Stimulated activated CD4-positive, alpha-beta T cell treated with anti-CD3 and anti-CD28 coated beads, Interleukin-1b, Interleukin-23, amount 100 ng/mL, for 4 hours (primary cell): ENCODE measurements at places on chromosomes 7 and 10.

- DNase-seq = no peak
These were observed 458.4 kb downstream of the DNAJB6 start for GRCh38 chr7:157795199-157795598.

DNA sequence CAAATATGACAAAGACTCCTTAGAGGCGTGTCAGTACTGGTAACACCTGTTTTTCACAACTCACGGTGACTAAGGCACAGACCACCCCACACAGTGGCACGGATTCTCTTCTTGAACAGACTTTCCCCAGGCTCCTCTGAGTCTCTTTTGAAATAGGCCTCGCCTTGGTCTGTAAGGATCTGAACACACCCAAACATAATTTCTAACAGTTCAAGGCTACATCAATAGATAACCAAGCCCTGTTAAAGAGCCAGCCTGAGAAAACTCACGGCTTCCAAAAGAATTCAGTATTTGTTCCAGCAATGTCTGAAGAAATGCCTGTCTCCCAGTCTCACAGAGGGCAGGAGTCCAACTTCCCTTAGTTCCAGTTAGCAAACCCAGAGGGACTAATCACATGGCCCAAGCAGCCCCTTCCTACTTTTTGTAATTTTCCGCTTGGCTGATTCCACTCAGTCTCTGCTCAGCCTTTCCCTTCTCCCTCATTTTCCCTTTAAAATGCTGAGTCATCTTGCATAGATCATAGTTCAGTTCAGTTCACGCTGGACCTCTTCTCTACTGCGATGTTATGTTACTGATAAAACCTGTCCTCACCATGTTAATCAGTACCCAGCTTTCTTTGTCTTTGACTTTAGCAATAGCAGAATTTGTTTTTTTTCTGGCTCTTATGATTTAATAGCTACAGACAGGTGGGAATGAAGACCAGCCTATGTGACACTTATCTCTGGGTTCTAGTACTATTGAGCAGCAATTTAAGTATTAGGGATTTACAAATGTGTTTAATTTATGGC lies 22.6 kb upstream of the AKR1C3 start:
- no peak for DNase-seq

DNA sequence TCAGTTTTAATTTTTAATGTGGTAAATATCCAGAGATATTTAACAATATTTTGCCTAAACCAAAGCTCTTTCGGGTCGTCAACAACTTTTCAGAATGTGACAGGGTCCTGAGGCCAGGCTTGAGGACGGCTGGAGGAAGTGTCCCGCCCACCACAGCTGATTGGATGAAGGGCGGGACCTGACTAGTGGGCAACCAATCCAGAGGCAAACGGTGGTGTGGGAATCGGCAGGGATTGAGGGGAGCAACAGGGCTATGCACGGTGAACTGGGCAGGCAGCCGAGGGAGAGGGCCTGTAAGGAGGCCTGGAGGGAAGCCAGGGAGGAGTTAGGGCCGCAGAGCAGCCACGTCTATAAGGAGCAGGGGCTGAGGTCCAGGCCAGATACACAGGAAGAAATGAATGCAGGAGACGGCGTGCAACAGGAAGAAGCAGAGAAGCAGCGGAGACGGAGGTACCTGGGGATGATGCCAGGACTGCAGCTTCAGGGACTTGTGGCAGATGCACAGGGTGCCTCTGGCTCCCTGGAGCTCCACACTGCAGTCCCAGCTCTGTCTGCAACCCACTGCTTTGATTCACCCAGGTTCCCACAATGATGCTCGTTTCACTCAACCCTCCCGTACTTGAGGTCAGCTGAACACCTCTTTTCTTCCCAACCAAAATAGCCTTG lies 46.1 kb upstream of the ZMIZ1 start:
- DNase-seq = no peak

GRCh38 chr7:140060243-140060630 lies 2.5 kb downstream of the PARP12 start:
- DNase-seq = no peak

GRCh38 chr7:158744070-158744469 lies 39.5 kb upstream of the NCAPG2 start:
- DNase-seq = no peak

DNA sequence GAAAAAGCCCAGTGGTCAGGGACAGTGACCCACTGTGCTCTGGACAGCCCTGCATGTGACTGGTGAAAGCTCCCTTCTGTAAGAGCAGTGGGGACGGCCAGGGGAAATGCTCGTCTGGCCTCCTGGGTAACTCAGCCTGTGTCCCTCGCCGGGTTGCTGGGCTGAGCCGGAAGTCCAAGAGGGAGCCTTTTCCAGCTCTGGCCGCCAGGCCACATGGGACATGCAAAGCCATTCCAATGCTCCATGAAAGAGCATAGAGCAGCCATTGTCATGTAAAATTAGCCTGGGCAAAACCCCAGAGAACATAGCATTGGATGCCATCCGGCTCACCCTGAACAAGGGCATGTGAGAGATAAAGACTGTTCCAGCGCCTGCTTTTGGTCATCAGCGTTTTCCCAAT lies 64.9 kb upstream of the ADRB1 start:
- no peak for DNase-seq

DNA sequence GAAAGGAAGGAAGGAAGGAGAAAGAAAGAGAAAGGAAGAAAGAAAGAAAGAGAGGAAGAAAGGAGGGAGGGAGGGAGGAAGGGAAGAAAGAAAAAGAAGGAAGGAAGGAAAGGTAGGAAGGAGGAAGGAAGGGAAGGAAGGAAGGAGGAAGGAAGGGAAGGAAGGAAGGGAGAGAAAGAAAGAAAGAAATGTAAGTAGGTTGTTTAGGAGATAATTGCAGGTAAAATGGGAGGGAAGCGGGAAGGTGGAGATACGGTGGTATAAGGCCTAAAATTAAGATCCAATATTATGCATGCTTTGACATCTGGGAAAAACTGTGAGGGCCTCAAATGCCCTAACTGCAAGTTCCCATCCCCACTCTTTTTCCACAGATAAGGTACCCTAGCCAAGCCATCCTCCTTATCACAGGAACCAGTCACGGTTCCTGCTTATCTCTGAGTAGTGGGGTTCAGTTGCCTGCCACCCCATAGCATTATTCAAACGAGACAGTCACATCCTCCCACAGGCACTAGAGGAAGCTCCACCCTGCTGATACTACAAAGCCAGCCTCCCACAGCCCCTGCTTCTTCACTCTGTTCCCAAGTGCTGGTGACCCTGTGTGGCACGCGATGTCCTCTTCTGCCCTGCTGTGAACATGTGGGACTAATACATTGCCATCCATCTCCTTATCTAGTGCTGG lies 28.7 kb downstream of the ST8SIA6 start:
- DNase-seq = no peak

DNA sequence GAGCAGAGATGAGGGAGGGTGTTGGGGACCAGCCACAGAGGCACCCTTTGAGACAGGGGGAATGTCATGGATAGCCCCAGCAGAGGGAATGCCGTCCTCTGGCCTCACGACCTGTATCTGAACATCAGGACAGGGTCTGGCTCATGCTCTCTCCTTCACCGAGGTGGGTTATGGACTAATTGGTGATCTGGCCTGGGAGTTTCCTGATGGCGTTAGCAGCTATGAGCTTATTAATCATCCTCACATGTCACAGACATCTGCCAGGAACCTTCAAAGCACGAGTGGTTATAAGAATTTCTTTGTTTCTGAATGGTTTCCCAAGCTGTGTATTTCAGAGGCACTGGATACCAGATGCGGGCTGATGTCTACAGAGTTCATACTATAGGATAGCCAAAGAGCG lies 6.9 kb downstream of the CPA4 start:
- no peak for DNase-seq

GRCh38 chr7:83468251-83468739 lies 180.6 kb downstream of the SEMA3E start:
- DNase-seq = no peak

DNA sequence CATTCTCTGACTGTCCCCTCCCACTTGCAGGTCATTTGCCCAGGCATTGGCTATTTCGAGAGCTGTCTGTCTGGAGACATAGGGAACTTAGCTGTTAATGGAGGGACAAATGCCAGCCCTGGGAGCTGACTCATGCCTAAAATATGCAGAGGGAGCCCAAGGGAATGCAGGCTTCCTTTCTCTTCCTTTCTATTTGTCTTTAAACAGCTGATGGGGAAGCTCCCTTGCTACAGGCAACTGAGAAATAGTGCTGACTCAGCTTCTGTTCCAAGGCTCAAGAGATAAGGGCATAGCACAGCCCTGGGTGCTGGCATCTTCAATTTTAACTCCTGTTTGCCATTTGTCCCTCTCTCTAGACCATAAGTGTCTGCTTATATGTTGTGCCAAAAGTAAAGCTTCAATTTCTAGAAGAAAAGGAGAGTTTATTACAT lies 82.7 kb upstream of the C1GALT1 start:
- DNase-seq = no peak

- DNase-seq = no peak
These were observed 62.0 kb upstream of the NRBF2 start for GRCh38 chr10:63071145-63071544.

DNA sequence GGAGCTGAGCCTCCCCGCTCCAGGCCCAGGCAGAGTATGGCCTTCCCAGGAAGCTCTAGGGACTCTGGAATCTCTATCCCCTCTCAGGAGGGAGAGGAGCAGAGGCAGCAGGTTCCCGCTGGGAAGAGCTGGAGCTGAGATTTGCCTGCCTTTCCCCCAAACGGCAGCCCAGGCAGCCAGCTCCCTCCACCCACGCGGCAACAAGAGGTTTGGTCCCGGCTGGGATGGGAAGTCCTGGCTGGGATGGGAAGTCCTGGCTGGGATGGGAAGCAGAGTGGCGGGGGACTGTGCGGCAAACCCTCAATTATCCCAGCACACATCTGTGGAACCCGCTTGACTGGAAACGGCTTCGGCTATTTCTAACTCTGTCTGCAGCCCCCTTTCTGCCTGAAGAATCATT lies 223.0 kb downstream of the ELFN1 start:
- no peak for DNase-seq

DNA sequence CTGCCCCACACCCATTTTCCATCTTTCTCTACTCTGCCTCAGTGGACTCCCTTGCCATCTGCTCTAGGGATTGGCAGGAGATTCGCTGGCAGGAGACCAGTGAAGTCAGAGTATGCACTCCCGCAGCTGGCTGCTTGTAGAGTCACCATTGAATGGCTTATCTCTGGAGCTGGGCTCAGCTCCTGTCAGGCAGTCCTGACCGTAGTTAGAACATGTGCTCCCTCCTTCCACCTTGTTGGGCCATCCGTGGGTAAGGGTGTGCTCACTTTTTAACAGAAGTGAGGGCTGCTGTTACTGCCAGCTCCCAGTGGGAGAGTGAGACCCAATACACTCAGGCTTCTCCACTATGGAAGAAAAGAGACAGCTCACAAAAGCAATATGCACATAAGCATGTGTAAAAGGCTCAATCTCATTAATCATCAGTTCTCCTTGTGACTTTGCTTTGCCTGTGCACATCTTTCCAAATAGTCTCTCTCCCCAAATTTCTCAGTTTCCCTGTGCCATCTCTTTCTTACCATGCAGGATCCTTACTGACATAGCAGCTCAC lies 773.3 kb downstream of the GRID1 start:
- DNase-seq = no peak

DNA sequence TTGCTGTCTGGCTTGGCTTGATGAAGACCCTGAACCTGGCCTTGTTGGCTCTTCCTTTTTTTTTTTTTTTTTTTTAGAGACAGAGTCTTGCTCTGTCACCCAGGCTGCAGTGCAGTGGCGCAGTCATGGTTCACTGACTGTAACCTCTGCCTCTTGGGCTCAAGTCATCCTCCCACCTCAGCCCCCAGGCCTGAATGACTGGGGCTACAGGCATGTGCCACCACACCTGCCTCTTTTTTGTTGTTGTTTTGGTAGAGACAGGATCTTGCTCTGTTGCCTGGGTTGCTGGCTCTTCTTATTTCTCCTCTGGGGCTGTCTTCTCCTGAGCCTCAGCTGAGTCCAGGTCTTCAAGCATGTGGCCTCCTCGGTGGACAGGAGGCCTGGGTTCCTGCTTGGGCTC lies 44.7 kb downstream of the PRF1 start:
- no peak for DNase-seq

- no peak for DNase-seq
These were observed 35.8 kb downstream of the OTUD1 start for GRCh38 chr10:23474626-23475025.

DNA sequence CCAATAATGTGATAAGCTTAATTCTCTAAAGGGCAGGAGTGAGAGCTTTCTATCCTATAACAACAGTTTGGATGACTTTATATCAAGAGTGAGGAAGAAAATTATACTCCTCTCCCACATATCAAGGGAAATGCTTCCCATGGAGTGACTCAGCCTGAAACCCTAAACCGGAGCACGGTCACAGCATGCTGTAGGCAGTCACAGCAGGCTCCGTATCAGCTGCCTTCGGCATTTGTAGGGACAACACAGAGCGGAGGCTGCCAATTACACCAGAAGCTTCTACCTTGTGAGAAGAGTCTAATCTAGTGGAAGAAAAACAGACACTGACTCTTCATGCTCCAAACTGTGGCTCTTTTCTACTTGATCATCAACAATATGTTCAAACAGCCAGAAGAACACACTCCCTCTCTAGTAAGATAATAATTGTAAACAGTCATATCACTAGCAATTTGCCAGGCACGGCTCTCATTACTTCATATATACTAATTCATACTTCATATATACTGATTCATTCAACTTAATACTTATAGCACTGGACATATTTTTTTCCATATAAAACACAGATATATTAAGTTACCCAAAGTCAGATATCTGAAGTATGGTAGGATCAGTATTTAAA lies 65.9 kb downstream of the DGKB start:
- no peak for DNase-seq

GRCh38 chr7:108810756-108811385 lies 241.2 kb downstream of the DNAJB9 start:
- DNase-seq = no peak

DNA sequence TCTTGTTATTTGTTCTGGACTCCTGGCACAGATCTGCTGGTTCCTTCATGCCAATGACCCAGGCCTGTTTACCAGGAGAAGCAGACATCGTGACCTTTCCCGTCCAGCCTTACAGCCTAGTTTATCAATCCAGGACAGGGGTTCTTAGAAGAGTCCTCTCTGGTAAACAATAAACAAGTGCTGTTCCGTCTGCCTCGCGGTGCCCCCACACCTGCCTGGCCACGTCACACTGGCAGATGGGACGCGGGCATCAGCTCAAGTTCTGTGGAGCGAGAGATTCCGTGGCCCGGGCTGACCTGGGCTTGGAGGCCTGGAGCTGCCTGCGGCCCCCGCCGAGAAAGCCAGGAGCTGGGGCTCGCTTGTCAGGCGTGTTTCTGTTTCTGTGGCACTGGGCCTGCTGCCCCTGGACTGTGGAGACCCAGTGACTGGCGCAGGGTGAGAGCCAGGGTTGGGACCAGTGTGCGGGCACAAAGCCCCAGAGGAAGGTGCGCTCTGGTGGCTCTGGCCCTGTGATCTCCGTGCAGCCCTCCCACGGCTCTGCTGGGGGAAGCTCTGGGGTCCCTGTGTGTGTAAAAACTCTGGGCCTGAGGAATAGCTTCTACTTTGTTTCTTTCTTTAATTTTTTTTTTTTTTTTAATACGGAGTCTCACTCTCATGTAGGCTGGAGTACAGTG lies 28.4 kb upstream of the PFKFB3 start:
- no peak for DNase-seq

DNA sequence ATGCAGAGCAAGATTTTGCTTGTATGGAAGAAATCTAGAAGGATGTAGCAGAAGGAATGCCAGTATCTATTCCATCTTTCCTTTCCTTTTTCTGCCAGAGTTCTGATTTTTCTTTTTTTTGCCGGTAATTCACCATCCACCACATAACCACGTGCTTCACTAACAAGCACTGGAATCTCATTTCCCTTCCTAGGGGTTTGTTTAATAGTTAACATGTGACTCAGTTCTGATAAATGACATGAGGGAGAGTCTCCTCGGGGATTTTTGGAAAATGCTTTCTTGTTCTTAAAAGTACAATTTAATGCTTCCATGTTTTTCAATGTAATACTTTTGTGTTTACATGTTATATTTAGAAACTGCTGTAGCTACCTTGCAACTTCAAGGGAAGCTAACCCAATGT lies 590.2 kb downstream of the SH2D4B start:
- DNase-seq = no peak
